ENCODE measurements at places on chromosomes 12 and 14. TPM values are rescaled to one million over a fixed set of nuclear protein-coding genes. Genes with fewer than 3 reads are reported as not detected.

Gene FBRSL1
- 10.6 TPM for polyA plus RNA-seq

Gene DBX2
- not detected for polyA plus RNA-seq

Gene CCER1
- not detected for polyA plus RNA-seq

Gene RIPK3
- 28.8 TPM for polyA plus RNA-seq

Gene KRT86
- polyA plus RNA-seq: 0.25 TPM

Gene TPPP2
- polyA plus RNA-seq: not detected

Gene MYO1H
- 0.07 TPM for polyA plus RNA-seq

Gene CARMIL3
- polyA plus RNA-seq: 0.23 TPM

Gene MMP14
- 85.4 TPM for polyA plus RNA-seq

Gene DCTN2
- polyA plus RNA-seq: 141 TPM

Gene PRB2
- not detected for polyA plus RNA-seq

Gene SIX4
- polyA plus RNA-seq: not detected

Gene DNAI7
- not detected for polyA plus RNA-seq

Gene C14orf39
- not detected for polyA plus RNA-seq

Gene ADGRD1
- 3.8 TPM for polyA plus RNA-seq

Gene ZC2HC1C
- polyA plus RNA-seq: 4.6 TPM

Gene INTS13
- 14.3 TPM for polyA plus RNA-seq

Gene ZC3H14
- polyA plus RNA-seq: 23.4 TPM

Gene OAS1
- 109 TPM for polyA plus RNA-seq

Gene LGR5
- polyA plus RNA-seq: 3.4 TPM

Gene ASIC1
- not detected for polyA plus RNA-seq

Gene SIX6
- polyA plus RNA-seq: not detected

Gene KIF21A
- polyA plus RNA-seq: 9.3 TPM

Gene ACOT4
- 2.2 TPM for polyA plus RNA-seq

Gene BIN2
- polyA plus RNA-seq: 21.2 TPM

Gene HOXC9
- polyA plus RNA-seq: not detected

Gene POTEM
- polyA plus RNA-seq: not detected

Gene MYF5
- not detected for polyA plus RNA-seq

Gene ANO4
- not detected for polyA plus RNA-seq

Gene KRT82
- not detected for polyA plus RNA-seq

Gene GPR65
- 1.2 TPM for polyA plus RNA-seq

Data from sigmoid colon (tissue), 7 donors.